Muscle of leg (tissue), 16 donors: ENCODE measurements at places on chromosomes 12 and 14. TPM values are rescaled to one million over a fixed set of nuclear protein-coding genes. Genes with fewer than 3 reads are reported as not detected.
A peak's percentile ranks its signal among the peaks of the same experiment; 100 is the strongest.

The CLMN gene
- 3.5 TPM for polyA plus RNA-seq

The REM2 gene
- 0.32 TPM for polyA plus RNA-seq

- peak; percentile 42 for DNase-seq
Measured at GRCh38 chr12:124480469-124481256, 86.7 kb downstream of the NCOR2 start.

- no peak for DNase-seq
Measured at GRCh38 chr12:65949009-65949623, 124.8 kb downstream of the HMGA2 start.
